NCI-H2081 treated with DMSO at 0.1 percent for 48 hours (cell line): ENCODE measurements at places on chromosomes 16 and 17.

GRCh38 chr17:38449364-38449763 lies 21.1 kb downstream of the ARHGAP23 start:
- no peak for DNase-seq

DNA sequence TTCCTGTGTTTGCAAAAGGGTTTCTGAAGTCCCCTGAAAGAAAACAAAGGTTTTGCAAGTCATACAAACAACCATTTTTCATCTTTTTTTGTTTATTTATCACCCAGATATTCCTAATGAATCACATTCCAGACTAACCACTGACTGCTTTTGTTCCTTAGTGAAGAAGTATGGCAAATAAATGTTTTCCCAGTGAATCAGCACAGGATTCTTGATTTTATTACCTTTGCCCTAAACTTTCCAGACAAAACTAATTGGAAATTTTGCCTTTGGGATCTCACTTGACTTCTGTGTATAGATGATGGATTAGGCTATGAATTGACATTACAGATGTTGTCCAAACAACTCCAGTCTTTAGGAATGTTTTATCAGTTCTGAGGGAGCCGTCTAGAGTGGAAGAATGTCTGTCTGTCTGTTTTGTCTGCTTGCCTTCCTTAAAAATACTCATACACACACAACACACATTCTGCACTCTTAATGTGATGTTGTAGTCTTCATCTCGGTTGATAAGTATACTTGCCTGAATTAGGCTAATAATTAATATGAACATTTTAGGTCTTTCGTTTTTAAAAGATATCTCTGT lies 48.9 kb downstream of the VMP1 start:
- no peak for DNase-seq

- DNase-seq, result no peak
Measured at GRCh38 chr16:89443727-89444084, 46.7 kb downstream of the ANKRD11 start.

GRCh38 chr16:8798174-8798527 lies 512 bp downstream of the PMM2 start:
- no peak for DNase-seq

DNA sequence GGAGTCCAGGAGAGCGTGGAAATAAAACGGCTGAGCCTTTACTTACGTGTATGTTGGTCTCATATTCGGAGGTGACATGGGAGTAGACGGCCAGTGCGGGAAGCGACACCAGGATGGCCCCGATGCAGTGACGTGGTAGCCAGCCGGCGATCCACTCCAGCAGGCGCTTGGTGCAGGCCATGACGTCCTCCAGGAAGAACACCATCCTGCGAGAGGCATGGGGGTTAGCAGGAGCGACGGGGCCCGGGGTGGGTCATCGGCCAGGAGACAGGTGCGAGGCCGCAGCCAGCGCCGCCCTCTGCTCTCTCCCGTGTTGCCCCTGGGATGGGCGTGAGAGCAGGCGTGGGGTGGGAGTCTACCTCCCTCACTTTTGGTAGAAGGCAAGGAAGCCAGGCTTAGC lies 98.6 kb upstream of the CREBBP start:
- no peak for DNase-seq

GRCh38 chr17:77736721-77737120 lies 221.8 kb upstream of the TNRC6C start:
- no peak for DNase-seq

- DNase-seq, result no peak
Measured at GRCh38 chr17:31918701-31919128, 17.2 kb upstream of the UTP6 start.

- no peak for DNase-seq
Measured at GRCh38 chr17:57463103-57463885, 207.0 kb downstream of the MSI2 start.
